ENCODE measurements at places on chromosomes 11 and 22.

- no peak for DNase-seq
Observed at GRCh38 chr11:6219359-6219758, 14.0 kb downstream of the C11orf42 start.

- no peak for DNase-seq
Observed at GRCh38 chr11:1112351-1113191, 37.9 kb downstream of the MUC2 start.

DNA sequence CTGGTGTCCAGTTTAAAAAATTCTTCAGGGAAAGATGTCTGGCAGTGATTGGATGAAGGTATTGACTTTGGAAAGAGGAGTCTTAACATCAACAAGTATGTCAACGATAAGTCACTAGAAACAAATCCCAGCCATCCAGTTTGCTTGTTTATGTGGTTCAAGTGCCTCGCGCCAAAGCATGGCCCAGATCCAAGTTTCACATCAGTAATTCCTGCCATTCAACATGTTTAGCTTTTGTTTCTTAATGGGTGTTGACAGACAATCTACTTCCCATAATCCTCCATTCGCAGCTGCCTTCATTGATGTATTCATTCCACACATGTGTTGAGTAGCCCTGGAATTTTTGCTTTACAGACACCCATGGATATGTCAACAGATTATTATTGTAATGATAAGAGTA is 77.8 kb downstream of the UBASH3B start:
- DNase-seq = no peak

GRCh38 chr11:8711895-8712442 is 29.4 kb downstream of the RPL27A start:
- no peak for DNase-seq

GRCh38 chr11:31652528-31652927 is 143.0 kb downstream of the ELP4 start:
- no peak for DNase-seq

Measured in osteocyte (in vitro differentiated cells).